NCI-H2029 treated with DMSO at 0.1 percent for 48 hours (cell line): ENCODE measurements at places on chromosomes 2 and 18.

GRCh38 chr2:21422050-21422449 is 298.3 kb downstream of the TDRD15 start:
- DNase-seq = no peak

DNA sequence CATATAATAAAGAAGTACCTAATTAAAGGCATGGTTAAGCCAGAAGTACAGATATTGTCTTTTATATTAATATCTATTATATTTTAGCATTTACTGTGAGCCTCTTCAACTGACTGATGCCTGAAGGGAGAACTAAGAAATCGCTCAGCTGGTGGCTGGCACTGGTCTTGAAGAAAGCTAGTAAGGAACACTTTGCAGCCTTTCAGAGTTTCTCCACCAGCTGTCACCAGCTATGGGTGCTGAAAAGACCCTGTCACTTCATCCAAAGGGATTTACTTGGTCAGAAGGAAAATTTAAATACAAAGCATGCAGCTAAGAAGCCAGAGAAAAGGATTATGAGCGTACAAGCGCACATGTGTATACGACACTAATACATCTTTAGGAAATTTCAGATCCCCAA is 525.9 kb downstream of the TMEM182 start:
- DNase-seq = no peak

- DNase-seq = no peak
Measured at GRCh38 chr2:203484266-203485112, 50.6 kb downstream of the RAPH1 start.

DNA sequence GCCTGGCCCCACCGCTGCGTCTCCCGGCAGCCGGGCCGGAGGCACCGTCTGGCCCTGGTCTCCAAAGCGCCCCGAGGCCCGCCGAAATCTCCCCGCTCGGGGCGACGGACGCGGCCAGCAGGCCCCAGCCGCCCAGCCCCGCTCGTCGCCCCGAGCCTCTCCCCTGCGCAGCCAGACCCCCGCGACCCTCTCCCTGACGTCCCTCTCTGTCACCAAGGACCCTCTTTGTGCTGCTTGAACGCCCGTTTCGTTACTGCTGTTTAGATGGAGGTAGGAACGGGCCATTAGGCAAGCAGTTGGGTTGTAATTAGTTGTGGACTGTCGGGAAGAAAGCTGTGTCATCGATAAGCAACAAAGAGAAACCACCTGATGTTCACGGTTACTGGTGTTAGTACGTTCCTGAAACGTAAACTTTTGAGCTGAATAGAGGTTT is 686 bp downstream of the UBXN4 start:
- DNase-seq = peak; percentile 26

DNA sequence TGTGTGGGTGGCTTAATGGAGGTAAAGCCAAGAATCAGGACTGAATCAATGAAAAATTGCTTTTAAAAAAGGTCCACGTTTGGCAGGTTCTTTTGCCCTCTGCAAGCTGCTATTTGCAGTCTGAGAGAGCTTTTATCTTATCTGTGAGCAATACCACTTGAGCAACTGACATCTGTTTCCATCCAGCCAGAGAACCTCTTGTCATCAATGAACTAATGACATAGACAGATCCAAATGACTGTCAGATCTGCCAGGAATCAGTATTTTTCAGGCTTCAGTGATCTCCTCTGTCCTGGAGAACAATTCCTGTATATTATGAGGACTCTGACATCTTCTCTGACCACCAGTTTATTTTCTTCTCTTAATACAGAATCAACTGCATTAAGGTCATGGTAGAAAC is 608.1 kb downstream of the LRP1B start:
- DNase-seq = no peak

DNA sequence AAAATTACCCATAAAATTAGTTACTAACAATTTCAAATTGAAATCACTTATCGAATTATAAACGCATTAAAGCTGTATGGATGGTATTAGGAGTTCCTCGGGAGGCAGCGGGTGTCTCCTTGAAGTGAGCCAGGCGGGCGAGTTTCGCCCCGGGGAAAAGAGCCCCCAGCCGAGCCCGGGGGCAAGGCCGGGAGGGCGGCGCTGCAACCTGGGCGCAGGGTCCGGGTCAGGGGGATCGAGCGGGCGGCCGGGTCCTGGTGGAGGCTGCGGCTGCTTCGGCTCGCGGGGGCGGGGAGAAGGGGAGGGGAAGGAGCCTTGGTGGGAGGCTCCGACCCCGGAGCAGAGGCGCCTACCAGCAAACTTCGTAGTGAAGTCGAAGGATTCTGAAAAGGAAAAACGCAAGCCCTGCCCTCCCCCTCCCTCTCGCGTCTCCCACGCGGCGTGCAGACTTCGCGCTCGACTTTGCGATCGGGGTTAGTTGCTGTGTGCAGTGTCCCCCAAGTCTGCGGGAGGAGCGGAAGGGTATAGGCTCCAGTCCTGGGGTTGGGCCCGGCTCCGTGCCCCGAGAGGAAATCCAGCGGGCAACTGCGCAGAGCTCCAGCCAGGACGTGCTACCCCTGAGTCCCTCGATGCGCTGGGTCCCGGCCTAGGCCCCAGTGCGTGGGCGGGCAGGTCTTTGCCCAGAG is 140.8 kb downstream of the MEIS1 start:
- DNase-seq = no peak

- DNase-seq = no peak
Measured at GRCh38 chr2:128292599-128293425, 25.9 kb downstream of the HS6ST1 start.

DNA sequence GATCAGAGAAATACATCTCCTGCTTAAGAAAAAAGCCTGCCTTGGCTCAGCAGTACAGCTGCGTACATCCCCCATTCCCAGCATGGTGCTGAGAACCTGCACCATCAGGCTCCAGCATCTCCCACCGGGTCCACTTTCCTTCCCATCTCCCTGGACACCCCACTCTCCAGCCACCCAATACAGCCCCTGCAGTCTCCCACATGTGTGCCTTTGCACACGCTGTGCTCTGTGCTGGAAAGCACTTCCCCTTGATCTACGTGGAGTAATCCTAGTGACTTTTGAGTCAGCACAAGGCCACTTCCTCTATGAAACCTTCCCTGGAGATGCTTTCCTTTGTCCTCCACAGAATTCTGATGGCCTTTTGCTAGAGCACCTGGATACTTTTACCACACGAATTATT is 17.0 kb downstream of the STAT1 start:
- no peak for DNase-seq

GRCh38 chr2:20444993-20445910 is 1.6 kb upstream of the RHOB start:
- DNase-seq = no peak

DNA sequence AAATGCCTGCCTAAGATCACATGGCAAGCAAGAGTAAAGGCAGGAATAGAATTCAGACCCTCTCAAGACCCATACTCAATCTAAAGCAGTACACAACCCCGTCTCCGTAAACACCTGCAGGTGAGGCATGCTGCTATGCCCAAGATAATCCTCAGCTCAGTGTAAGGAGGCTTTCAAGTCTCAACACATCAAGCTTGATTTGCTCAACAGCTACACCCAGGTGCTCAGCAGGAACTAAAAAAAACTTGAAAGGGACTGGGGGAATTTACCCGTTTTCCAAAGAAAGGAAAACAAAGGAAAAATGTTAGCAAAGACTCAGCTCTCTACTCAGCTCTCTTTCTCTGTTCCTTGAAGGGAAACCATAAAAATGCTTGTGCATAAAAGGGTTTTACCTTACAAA is 301.8 kb downstream of the C1D start:
- DNase-seq = no peak

GRCh38 chr2:117086174-117086942 is 728.1 kb upstream of the DDX18 start:
- no peak for DNase-seq

GRCh38 chr2:43370705-43371104 is 144.3 kb upstream of the ZFP36L2 start:
- peak; percentile 38 for DNase-seq

DNA sequence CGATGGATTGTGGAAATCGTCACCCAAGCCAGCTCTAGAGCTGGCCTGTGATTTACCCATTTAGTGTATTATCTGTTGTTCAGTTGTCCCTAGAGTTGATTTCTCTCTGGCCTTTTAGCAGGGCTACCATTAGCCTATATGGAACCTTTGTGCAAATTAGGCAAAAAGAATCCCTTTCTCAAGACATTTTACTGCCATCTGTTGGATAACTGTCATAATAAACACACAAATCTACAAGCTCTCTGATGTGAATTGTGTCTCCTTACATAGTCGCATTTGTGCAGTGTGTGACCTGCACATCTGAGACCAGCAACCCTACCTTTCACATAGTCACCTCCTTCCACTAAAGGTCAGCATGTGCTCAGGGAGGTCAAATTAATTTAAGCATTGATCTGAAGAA is 34.0 kb downstream of the LOXHD1 start:
- no peak for DNase-seq

- DNase-seq = no peak
Measured at GRCh38 chr18:23378302-23378686, 74.8 kb upstream of the RIOK3 start.

DNA sequence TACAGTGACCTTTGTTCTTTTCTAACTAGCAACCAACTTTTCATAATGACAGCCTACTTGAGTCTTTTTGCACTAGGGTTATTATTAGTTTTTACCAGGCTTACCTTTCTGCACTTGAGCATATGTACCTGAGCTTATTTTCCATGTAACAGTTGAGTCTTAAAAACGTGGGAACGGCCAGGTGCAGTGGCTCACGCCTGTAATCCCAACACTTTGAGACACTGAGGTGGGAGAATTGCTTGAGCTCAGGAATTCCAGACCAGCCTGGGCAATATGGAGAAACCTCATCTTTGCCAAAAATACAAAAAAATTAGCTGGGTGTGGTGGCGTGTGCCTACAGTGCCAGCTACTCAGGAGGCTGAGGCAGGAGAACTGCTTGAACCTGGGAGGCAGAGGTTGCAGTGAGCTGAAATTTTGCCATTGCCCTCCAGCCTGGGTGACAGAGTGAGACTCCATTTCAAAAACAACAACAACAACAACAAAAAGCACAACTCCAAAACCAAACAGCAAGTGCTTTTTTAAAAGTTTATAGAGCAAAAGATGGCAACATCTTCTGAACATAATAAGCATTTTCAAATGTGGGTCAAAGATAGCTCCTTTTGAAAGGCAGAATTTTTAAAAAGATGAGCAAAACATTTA is 57.1 kb upstream of the CD28 start:
- no peak for DNase-seq

GRCh38 chr2:43737855-43738254 is 36.0 kb upstream of the DYNC2LI1 start:
- no peak for DNase-seq

DNA sequence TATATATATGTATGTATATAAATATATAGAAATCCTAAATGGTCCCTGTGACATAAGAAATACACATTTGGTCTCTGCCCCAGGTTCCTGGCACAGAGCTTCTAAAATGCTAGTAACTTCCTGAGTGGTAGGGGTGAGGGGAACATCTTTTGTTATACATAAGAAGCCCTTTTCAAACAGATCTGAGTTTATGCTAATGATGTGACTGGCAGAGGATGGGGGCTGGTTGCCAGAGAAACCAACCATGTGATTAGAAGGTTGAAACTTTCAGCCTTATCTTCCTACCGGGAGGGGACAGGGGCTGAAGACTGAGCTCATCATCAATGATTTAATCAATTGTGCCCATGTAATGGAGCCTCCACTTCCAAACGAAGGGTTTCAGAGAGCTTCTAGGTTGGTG is 16.3 kb downstream of the MFSD2B start:
- DNase-seq = no peak

GRCh38 chr2:77155511-77155910 is 366.7 kb downstream of the LRRTM4 start:
- DNase-seq = no peak

GRCh38 chr2:105404736-105405135 is 5.9 kb upstream of the FHL2 start:
- DNase-seq = no peak

- no peak for DNase-seq
Measured at GRCh38 chr2:76812156-76812555, 710.0 kb downstream of the LRRTM4 start.

GRCh38 chr2:40760071-40760666 is 308.3 kb upstream of the SLC8A1 start:
- peak; percentile 10 for DNase-seq

DNA sequence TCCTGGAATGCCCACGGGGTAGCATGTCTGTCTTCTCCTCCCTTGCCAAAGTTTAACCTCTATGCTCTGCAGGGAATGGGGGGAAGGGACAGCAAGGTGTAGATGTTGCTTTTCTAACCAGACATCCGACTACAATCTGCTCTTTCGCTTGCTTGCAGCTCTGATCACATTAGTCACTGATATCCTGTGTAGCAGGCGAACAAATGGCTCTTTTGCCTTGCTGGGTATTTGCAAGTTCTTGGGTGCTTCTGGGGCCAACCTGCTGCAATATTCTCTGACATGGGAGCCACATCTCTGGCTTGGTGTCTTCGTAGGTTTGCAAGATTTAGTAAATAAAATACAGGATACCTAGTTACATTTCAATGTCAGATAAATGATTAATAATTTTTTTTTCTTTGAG is 190.0 kb downstream of the ASB1 start:
- DNase-seq = no peak

GRCh38 chr18:3211236-3211992 is 8.4 kb downstream of the MYOM1 start:
- DNase-seq = no peak

GRCh38 chr18:75130591-75131328 is 78.2 kb downstream of the PTGR3 start:
- no peak for DNase-seq

- peak; percentile 49 for DNase-seq
Measured at GRCh38 chr2:130864830-130865800, 28.4 kb downstream of the ARHGEF4 start.

GRCh38 chr2:224260372-224261020 is 141.4 kb downstream of the FAM124B start:
- no peak for DNase-seq

DNA sequence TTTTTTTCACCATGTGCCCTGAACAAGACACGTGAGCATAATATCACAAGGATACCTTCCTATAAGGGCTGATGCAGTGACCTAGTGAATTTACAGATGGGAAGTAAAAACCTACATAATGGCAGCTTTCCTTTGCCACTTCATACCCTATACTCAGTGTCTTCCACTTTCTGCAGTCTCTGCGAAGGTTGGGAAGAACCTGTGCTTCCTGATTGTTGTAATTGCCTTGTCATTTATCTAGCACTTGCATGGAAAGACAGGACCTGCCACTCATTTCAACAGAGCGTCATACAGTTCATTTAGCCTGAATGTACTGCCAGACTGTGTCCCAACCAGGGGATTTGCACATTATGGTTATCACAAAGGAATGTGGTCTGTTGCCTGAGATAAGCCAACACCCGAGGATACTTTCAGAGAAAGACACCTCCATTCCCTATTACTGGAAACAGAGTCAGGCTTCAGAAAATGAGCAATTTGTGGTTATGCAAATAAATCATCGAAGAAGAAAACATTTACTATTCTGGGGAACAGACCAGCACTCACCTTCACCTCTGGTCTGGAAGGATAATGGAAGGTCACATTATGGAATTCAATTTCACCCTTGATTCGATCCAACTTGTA is 55.0 kb downstream of the ABCB11 start:
- no peak for DNase-seq
